Epithelial cell of prostate (primary cell): ENCODE measurements at places on chromosomes 7 and 10.

DNA sequence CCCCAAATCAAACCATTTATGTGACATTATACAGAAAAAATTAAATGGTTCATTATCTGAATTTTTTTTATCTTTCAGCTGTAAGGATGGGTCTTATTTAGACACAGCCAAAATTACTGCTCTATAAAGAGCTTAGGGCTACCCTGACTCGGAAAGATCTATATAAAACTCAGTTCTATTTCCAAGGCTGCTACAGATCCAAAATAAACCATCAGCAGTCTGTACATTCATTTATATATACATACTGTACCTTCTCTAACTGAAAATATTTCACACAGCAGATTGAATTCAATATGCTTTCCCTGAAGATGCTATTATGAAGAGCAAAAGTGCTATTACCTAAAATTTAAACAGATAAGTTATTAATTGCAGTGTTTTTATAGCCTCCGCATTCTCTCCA is 287.7 kb upstream of the MYO3A start:
- no peak for DNase-seq

DNA sequence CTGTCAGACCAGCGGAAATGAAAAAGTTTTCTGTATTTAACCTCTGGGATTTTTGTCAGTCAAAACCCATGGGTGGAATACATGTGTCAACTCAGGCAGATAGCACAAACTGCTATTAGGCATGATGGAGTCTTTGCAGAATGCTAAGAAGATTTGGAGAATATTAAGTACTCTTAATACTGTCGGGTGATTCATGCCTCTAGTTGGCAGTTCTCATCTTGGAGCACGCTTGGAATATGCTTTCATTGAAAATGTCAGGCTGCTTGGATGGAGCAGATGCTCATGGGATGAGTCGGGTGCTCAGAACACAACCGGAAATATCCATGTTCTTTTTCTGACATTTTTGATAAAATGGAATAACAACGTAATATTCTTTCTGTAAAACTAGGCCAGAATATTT is 27.6 kb upstream of the PRKG1 start:
- DNase-seq = no peak

GRCh38 chr7:15007507-15007906 is 105.0 kb upstream of the DGKB start:
- no peak for DNase-seq

GRCh38 chr7:120857588-120858573 is at the start of gene TSPAN12:
TSPAN12 (minus strand) TSS chr7:120858144; CDS start chr7:120856763, 1,381 bp downstream.
- DNase-seq = no peak

- DNase-seq = peak; percentile 93
Measured at GRCh38 chr7:96548664-96549063, 161.0 kb downstream of the SEM1 start.
